Activated T-cell treated with anti-CD3 and anti-CD28 coated beads, Interleukin-2, amount 50 U/mL, for 72 hours (primary cell): ENCODE measurements at places on chromosomes 7 and 10. TPM values are rescaled to one million over a fixed set of nuclear protein-coding genes. Genes with fewer than 3 reads are reported as not detected.

- no peak for DNase-seq
Measured at GRCh38 chr10:93438613-93439253, 43.4 kb downstream of the MYOF start.

DNA sequence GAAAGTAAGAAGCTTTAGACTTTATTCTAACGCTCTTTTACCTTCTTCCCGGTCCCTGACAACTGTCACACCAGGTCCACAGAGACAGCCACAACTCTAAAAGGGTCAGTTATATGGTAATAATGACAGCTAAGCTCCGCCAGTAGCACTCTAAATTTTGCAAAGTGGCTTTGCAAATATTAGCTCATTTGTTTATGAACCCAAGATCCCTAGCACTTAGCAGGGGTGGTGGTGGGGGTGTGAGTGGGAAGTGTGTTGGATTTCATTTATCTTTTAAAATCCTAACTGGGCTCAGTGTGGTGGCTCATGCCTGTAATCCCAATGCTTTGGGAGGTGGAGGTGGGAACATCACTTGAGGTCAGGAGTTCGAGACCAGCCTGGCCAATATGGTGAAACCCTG, 34.8 kb upstream of the SDK1 start:
- DNase-seq: no peak

LRRC18 gene
- not detected for total RNA-seq

SRRM3 gene
- total RNA-seq: 0.12 TPM

ACSM6 gene
- total RNA-seq: not detected
